ENCODE measurements at places on chromosomes 12 and 14.

DNA sequence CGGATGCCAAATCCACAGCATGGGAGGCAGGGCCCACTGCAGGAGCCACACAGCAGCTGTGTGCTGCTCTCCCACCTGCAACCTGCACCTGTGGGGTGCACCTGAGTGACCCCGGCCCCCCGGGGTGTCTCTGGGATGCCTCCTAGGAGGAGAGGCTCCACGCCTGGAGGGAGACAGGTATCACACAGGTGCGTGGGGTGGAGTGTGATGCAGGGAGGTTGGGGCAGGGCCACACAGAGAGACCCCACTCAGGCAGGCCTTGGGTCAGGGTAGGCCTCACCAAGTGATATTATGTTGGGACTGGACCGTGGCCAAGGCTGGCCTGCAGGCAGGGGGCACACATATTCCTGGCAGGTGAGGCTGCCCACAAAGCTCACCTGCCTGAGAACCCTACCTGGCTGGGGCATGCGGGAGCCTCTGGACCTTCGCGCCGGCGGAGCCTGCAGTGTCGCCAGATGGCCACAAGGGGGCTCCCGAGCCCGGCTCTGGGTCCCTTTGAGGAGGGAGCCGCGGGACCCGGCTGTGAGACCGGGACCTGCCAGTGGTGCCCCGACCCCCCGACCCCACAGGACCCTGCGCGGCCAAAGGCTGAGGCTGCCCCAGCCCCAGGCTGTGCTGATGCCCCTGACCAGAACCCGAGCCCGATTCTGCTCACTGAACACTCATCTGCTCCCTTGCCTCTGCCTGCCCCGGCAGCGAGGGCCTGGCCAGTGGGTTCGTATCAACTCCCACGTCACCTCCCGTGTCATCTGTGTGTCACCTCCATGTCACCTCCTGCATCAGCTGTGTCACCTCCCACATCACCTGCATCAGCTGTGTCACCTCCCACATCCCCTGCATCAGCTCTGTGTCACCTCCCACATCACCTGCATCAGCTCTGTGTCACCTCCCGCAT is 11.4 kb downstream of the TMEM121 start:
- no peak for DNase-seq

GRCh38 chr12:74620921-74621320 is 83.3 kb downstream of the ATXN7L3B start:
- DNase-seq, result no peak

DNA sequence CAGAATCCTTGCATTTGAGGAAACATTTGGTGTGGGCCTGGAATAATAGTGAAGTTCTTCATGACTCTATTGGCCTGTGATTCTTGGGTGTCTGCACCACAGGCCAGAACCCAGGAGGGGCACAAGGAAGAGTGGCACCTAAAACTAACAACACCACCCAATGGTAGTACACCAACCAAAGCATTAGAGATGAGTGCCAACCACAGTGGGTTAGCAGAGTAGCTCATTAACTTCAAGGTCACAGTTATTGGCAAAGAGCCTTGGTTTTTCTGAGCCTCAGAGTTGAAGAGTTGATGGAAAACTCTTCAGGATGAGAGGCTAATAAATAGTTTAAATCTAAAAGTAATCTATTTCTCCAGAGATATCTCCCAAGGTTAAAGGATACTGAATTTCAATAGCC is 57.0 kb downstream of the HELB start:
- DNase-seq, result no peak

DNA sequence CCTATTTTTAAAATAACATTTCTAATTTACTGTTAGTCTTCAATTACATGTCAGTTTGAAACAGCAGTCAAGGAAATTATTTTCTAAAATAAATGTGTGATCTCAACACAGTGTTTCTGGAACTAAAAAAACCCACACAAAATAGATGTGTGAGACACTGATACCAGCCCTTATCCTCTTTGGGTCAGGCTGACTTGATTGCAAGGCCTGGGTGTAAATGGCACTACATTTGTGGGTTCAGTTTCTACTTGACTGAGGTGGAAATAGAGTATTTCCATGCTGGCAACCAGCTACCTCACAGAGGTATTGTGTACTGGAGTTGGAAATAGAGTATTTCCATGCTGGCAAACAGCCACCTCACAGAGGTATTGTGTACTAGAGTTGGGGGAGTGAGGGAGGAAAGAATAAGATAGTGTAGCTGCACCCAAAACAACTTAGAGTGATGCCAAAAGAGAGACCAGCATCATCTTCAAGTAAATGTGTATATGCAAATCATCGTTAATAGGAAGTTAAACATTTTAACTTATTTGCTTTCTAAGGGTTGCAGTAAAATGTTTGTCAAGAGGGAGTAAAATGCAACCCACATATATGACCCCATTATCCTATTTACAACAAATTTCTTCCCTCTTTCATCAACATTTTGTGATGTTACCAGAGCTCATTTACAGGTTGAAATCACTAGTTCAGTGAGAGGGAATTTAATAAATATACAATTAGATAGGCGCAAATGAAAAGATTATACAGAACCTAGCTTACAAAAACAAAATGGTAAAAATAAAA is 10.7 kb upstream of the LYZ start:
- no peak for DNase-seq

DNA sequence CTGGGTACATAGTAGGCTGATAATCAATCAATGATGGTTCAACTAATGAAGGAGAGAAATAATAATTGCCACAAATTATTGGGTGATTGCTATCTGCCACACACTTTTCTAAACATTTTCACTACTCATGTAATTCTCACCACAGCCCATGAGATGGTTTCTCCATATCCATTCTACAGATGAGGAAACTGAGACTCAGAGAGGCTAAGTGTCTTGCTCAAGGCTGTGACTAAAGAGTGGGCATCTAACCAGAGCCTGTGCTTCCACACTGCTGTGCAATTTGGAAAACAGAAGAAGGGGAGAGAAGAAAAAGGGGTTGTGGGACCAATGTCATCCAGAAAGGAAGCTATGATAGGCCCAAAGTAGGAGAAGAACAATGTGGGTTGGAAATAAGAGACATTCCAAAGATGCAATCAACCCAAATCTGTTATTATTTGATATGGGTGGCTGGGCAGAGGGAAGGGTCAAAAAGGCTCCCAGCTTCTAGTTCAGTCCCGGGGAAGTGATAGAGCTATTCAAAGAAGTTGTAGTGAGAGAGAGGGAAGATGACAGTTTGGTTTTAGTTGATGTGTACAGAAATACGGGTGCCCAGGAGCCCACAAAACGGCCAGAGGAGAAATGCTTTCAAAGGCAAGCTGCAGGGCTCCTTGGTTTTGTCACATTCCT is 483 bp upstream of the NR1H4 start:
- DNase-seq, result no peak

DNA sequence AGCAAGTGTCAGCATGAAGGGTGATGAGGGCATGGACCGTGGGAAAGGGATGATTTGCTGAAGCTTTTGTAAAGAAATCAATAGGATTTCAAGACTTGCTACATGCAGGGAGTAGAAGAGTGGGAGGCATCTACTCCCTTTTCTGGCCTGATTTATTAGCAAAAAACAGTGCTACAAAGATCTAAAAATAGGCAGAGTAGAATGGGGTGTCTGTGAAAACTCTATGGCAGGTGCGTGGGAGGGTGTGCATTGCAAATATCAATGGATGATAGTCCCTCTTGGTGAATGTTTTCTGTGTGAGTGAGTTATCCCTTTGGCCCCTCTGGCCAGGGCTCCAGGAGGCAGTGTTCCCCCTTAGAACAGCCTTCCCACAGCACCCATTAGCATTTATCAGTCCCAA is 139.0 kb downstream of the SMOC1 start:
- DNase-seq, result no peak

DNA sequence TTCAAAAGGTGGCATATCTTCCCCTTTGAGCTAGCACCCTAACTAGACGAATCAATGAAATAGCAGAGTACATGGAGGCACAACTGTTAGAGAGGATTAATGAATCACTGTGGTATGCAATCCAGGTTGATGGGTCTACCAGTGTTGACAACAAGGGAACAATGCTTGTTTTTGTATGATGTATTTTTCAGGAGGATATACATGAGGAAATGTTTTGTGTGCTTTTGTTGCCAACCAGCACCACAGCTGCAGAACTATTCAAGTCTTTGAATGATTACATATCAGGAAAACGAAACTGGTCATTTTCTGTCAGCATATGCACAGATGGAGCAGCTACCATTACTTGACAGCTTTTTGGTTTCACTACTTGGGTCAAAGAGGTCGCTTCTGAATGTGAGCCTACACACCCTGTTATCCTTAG is 142.6 kb downstream of the GPHN start:
- DNase-seq, result no peak

DNA sequence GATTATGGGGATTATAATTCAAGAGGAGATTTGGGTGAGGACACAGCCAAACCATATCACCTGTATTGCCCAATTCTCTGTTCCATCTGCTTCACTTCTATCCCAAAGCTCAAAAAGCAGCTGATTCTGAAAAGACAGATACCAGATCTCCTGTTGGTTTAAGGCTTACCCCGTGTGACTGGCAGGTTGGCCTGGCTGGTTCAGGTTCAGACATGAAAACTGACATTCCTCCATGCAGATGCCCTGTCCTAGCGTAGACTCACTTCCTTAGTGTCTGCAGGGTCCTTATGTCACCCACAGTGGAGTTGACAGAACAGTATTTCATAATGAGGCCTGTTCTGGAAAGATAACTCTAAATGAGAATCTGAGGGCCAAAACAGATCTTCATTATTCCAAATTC is 61.1 kb upstream of the FLRT2 start:
- DNase-seq, result no peak

DNA sequence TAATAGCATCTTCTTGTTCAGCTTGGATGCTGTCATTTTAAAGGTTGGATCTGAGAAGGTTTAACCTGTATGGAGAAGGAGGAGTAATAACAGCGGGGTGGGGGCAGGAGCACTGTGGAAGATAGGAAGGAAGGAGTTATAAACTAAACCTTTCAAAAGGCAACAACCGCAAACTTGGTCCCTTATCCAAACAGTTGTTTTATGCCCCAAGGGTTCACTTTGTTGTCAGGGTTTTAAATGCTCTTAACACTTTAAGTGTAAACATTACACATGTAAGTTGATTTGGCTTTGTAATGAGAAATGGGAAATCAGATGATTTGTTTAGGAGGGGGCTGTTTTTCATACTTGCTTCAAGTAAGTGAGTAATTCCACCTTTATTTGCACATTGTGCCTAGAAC is 3.0 kb downstream of the NPAS3 start:
- no peak for DNase-seq

DNA sequence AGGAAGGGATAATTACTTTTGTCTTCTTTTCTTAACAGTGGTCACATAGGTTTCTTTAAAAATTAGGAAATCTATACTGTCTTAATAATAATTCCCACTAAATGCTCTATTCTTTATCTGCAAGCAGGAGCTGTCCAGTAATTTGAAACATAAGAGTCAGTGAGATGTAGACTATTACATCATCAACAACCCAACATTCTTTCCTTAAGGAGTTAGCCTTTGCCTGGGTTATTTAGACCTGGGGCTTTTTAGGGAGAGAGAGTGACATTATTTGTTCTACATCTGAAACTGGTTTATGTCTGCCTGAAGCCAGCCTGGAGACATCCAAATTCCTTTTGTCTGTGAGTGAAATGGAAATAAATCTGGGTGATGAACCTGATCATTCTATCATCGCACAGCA is 294.4 kb downstream of the TMTC2 start:
- no peak for DNase-seq

DNA sequence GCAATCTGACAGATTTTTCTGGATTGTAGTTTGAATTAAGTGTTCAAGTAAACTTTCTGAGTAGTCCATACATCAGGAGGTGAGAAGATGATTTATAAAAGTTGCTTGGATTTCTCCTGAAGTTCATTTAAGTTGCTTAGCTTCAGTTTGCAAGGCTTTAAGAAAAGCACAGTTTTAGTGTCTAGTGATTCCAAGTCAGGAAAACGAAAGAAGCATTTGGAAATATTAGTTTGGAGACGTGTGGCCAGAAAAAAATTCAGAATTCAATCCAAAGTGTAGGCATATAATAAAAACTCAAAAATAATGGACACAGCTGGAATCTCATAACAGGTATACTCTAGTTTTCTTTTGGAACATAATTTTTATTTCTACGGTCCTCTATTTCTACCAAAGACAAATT is 25.5 kb upstream of the PRICKLE1 start:
- DNase-seq, result no peak

GRCh38 chr12:55780685-55781084 is 36.8 kb downstream of the SARNP start:
- no peak for DNase-seq

GRCh38 chr12:20681334-20681733 is 13.8 kb upstream of the SLCO1C1 start:
- DNase-seq, result no peak
